SK-N-SH (cell line): ENCODE measurements at places on chromosomes 4 and X.
A peak's percentile ranks its signal among the peaks of the same experiment; 100 is the strongest.

DNA sequence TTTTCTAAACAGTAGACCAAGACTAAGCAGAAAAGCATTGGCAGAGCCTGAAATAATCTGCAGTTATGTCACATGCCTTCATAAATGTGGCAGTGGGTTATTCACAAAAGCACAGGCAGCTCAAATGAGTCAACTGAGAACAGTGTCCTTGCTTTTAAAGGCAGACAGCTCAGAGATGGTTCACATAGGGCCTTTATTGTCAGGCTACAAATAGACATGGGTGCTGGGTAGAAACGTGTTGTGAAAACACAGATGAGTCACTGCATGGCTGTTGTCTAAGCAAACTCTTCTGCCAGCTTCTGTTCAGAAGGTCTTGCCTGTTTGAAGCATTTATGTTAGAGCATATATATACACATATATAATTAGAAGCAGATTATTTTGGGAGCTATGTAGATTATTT, 118.0 kb downstream of the SLC4A4 start:
- DNase-seq = no peak

- no peak for DNase-seq
Observed at GRCh38 chr4:168884251-168885124, 125.6 kb downstream of the CBR4 start.

DNA sequence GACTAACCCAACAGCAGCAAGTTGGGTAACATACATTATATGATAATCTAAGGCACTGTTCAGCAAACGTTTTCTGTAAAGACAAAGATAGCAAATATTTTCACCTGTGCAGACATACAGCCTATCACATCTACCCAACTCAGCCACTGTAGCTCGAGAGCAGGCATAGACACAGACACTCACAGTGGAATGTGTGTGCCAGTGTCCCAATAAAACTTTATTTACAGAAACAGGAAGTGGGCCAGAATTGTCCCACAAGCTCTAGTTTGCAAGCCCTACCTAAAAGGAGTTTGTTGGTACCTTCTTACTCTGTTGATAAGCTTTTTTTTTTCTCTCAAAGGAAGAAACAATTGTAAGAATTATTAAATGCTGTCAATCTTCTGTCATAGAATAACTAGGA, 11.9 kb upstream of the FAM9A start:
- DNase-seq = no peak

- DNase-seq = no peak
Observed at GRCh38 chrX:129719268-129719667, 19.5 kb upstream of the XPNPEP2 start.

GRCh38 chrX:131288738-131289511, at the start of gene IGSF1:
IGSF1 (minus strand) TSS chrX:131289306; CDS start chrX:131286674, 2,632 bp downstream.
- DNase-seq = peak; percentile 65

GRCh38 chr4:87080462-87080861, 140.0 kb downstream of the KLHL8 start:
- DNase-seq = no peak
